ENCODE measurements at places on chromosomes 6 and 20.

- DNase-seq: no peak
These were observed 24.3 kb downstream of the SNX14 start for GRCh38 chr6:85569323-85569722.

GRCh38 chr20:50337521-50338466 lies 147.2 kb downstream of the CEBPB start:
- no peak for DNase-seq

DNA sequence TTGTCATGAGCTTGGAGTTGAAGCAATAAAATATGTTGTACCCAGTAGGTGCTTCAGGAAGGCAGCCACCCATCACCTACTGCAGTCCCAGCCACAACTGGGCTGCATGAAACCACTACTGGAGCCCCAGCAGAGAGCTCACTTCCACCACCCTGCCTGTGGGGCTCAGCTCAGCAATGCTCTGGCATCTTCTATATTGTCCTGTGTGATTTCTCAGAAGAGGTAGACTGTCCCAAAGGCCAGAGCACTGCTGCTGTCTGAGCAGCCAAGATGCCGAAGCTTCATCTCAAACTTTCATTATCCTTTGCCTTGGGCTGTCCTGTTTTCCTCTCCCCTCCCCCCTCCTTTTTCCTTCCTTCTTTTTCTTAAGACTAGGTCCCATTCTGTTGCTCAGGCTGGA lies 126.9 kb downstream of the DHX35 start:
- DNase-seq: no peak

DNA sequence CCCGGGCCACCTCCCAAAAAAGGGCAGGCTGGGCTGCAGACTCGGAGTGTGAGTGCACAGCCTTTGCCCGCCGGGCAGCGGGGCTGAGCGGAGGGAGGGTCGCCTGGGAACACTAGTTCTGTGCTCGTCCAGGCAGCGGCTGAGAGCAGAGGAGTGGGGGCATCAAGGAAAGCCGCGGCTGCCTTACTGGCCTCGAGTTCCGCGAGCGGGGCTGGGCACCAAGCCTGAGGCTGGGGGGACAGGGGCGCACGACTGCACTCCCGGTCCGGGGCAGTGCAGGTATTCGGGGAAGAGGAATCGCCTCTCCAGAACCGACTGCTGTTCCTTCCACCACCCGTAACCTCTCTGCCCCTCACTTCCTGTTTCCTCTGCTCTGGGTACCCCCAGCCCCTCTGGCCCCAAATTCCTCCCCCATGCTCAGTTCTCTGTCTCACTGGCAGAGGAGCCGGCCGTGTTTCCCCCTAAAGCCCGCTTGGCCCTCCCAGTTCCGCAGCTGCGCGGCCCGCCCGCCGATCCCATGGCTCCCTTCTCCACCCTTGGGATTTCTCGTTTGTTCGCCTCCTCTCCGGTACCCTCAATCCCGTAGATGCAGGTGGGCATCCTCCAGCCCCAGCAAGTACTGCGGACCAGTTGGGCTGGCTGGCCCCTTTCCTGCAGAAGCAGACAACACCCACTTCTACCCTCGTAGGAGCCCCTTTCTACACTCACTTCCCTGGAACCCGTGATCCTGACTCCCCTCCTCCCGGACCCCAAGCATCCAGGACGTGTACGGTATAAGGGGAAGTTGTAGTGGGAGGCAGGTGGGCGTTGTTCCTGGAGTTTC lies 5.1 kb downstream of the RING1 start:
- DNase-seq: no peak

DNA sequence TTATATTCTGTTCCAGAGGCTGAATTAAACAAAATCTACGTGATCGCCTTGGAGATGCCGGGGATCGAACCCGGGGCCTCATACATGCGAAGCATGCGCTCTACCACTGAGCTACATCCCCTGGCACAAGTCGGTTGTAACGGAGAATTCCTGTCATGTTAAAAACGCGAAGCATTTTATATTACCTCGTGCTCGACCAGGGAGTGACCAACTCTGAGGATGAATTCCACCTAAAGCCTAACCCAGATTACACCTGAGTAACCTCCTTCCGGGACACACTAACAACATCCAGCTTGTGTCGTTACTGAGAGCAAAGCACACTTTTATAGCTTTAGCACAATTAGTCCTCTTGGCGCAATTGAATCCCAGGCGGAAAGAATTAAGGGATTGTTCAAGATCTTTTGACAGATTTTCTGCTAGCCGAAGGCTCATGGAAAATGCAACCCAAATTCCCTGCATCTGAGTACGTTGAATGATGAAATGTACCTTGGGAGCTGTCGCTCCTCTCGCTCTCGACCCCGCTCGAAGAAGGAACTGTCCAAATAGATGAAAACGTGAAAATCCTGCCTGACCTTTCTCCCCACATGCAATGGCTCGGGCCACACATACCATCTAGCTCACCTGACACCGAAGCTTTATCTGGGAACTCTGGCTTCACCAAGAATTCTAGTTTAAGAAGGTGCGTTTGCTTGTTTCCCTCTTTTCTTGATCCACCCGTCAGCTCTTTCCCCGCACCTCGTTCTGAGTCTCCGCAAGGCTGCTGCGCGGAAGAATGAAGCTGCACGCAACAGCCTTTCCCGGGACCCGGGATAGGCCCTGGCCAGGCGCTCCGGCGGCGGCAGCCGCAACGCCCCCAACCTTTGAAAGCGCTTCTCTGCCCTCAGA lies 148.3 kb downstream of the GPX5 start:
- peak; percentile 40 for DNase-seq

- no peak for DNase-seq
These were observed 401 bp upstream of the TNFRSF21 start for GRCh38 chr6:47310131-47310480.

Measured in NCI-H526 treated with DMSO at 0.1 percent for 48 hours (cell line).